ENCODE measurements at places on chromosomes 13 and 19.

DNA sequence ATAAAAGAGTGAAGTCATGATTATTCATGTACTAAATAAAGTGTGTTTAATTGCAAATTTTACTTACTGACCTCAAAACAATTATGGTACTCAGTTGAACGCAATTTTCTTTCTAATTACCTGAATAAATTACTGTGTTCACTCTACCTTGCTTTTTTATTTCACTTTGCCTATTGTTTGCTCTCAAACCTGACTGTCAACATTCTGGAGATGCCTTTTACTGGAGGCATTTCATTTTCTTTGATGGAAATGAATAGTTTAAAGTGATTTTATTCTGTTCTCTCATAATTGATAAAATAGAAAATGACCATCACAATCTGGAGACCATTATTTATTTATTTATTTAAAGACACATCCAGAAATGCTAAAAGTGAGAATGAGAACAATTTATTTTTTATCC, 811.5 kb upstream of the ATXN8OS start:
- no peak for DNase-seq

DNA sequence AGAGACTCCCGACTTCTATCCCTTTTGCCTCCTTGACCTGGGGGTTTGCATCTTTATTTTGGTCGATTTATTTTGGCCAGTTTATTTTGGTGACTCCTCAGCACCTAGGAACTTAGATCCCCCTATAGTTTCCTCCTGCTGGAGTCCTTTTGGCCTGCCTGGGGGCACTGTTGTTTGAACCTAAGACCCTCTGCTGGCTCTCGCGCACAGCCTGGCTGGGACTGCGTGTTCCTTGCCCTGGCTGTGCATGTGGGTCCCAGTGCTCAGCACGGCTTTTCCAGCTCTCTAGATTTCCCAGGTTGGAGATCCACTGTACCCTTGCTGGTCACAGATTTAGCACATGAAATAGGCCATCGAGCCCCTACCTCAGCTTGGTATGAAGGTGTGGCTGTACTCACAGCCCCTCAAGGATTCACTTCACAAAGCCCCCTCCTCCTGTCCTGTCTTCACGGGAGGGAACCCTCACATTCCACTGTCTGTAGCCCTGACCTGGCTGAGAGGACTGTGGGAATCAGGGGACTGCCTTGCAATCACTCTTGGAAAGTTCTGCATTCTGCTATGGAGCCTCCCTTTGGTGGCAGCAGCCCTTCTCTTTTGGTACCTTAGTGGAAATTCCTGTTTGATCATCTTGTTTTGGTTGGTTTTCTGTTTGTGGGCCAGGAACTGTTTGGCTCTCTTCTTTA, 8.3 kb downstream of the UBAC2 start:
- DNase-seq = no peak

GRCh38 chr13:91162180-91162579, 185.3 kb upstream of the MIR17HG start:
- no peak for DNase-seq

GRCh38 chr13:22126433-22127021, 455.7 kb downstream of the FGF9 start:
- no peak for DNase-seq

GRCh38 chr13:83824120-83824519, 58.2 kb downstream of the SLITRK1 start:
- no peak for DNase-seq

DNA sequence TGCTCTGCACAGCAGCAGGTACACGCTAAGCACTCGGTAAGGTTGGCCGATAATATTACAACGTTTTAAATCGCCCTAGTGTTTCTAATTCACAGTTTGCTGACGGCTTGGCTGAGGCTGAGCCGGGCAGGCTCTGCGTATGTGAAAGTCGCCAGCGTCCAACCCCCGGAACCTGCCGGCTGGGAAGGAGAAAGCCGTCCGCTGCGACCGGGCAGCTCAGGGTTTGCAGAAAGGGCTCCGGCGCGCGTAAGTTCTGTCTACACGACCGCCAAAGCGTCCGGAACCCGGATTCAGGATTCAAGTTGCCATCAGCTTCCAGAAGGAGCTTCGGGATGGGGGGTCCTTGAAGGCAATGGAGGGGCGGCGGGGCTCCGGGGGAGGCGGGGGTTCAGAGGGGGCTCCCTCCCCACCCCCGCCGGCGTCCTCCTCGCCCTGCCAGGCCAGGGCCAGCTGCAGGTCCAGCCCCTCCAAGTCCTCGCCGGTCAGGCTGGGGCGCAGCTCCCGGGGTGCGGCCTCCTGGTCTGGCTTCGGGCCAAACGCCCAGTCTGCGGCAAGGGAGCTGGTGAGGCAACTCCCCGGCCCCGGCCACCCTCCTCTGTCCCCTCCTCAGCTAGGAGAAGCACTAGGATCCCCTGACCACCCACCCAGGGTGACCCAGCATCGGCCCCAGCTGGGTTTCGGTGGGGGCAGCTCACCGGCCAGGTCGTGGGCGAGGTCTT, 575 bp downstream of the SMIM44 start:
- no peak for DNase-seq

DNA sequence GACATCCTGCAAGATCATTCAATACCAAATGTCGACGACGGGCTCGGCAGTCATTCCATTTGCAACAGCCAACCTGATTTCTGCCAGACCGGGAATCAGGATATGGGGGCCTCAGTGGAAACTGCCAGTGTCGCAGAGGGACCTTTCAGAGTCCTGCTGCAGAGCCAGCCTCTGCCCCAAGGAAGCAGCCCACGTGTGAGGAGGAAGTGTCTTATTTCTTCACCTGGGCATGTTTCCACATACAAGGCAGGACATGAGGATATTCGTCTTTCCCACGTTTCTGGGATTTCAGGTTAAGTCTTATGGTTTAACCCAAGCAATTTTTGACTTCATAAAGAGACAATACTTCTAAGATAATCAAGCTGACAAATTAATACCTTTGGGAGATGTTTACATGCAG, 69.9 kb downstream of the ABCC4 start:
- no peak for DNase-seq

DNA sequence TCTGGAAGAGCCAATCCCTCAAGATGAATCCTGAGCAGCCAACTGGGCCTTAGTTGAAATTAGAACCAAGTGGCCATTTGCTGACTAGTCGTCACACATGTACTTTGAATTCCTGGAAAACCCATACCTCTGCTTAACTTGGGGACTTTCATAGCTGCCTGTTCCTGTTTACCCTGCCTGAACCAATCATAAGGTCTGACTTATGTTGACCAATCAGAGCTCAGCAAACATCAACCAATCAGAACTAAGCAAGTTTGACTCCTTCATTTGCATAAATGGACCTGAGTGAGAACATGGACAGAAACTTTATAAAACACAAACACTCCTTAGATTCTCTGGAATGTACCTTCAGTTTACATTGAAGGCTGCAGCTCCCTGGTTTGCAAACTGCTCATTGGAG, 50.8 kb downstream of the LATS2 start:
- DNase-seq = no peak

- no peak for DNase-seq
These were observed 5.0 kb downstream of the ANO8 start for GRCh38 chr19:17329366-17330261.

DNA sequence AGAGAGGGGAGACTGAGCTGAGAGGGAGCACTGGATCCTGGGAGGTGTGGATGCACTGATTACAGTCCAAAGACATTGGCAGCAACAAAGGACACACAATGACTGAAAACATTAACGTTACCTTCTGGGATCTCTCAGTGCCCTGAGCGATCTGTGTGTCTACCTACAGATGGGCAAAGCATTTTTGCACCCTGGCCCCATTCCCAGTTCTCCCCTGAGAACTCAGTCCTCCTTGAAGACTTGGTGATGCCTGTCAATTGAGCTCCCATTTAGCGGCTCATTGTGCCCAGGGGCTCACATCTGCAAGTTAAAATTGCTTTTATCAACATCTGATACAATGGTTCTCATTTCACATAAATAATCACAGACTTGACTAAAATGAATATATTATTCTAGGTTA, 62.5 kb downstream of the CDADC1 start:
- no peak for DNase-seq

GRCh38 chr19:58553799-58554493, 959 bp downstream of the CHMP2A start:
- no peak for DNase-seq

- peak; percentile 72 for DNase-seq
These were observed 198.4 kb downstream of the COL4A1 start for GRCh38 chr13:110108348-110109139.

GRCh38 chr13:41568972-41569351, 111.6 kb downstream of the RGCC start:
- no peak for DNase-seq

- peak; percentile 43 for DNase-seq
These were observed 630 bp downstream of the NUCB1 start for GRCh38 chr19:48900477-48901406.

- DNase-seq = peak; percentile 100
These were observed 7.5 kb downstream of the RPS9 start for GRCh38 chr19:54207983-54208783.

DNA sequence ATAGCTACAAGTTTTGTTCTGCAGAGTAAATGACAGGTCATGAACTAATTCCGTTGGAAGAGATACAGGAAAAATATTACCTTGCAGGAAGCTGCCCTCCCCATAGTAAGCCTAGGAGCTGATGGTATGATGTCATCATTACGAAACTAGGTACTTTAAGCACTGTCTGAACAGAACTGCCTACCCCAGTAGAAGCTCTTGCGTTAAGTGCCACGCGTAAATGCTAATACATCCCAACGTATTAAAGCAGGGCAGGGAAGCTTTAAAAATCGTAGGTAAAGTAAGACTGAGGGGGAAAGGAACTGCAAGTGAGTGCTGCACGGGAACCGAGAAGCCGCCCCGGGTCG, 572 bp downstream of the UGGT2 start:
- peak; percentile 45 for DNase-seq

- DNase-seq = no peak
These were observed 8.8 kb downstream of the NLRP8 start for GRCh38 chr19:55956431-55956830.

- no peak for DNase-seq
These were observed 900 bp downstream of the PPP1R13L start for GRCh38 chr19:45403781-45404556.

DNA sequence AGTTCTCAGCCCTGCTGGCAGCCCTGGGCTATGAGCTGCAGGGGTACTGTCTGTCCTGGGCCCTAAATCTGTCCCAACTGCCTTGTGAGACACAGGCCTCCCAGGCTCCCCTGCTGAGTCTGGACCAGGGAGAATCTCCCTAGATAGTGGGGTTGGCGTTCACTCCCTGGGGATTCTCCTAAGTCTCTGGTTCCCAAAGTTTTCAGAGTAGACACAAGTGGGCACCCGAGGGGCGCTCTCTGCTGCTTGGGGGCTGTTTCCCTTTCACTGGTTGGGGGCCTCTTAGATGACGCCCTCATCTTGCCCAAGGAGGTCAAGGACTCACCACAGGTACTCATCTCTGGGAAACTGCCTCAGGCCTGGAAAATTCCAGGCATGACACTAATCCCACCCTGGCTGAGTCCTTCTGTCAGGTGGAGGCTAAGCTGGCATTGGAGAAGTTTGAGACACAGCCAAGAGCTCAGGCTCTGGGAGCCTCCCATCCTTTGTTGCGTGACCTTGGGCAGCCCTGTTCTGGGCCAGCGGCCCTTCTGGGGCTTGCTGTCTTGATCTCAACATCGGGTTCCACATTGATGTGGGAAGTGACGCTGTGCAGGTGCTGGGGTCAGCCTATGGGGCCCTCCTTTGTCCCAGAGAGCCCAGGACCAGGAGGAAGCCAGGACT, 3.9 kb downstream of the RPL18A start:
- DNase-seq = no peak

- DNase-seq = peak; percentile 57
These were observed 1.8 kb downstream of the ETHE1 start for GRCh38 chr19:43524922-43525835.

DNA sequence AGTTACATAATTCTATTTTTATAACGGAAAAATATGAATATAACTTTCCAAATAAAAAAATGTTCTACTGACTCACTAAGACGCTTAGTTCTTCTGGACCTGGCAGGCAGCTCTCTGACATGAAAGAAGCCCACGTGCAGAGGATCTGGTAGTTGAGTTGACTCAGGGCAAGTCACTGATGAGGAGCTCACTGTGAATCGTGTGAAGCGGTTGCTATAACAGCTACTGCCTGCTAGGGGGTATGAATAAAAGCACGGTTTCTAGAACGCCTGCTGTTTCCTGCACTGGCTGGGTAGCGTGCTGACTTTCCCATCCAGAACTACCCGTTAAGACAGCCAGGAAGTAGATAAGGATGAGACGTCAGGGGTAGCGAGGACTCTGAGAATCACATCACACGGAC, 54.7 kb upstream of the WASF3 start:
- no peak for DNase-seq

- no peak for DNase-seq
These were observed 85.4 kb upstream of the KLF12 start for GRCh38 chr13:74219566-74219965.

- no peak for DNase-seq
These were observed 31.9 kb downstream of the RFXAP start for GRCh38 chr13:36850790-36851438.

DNA sequence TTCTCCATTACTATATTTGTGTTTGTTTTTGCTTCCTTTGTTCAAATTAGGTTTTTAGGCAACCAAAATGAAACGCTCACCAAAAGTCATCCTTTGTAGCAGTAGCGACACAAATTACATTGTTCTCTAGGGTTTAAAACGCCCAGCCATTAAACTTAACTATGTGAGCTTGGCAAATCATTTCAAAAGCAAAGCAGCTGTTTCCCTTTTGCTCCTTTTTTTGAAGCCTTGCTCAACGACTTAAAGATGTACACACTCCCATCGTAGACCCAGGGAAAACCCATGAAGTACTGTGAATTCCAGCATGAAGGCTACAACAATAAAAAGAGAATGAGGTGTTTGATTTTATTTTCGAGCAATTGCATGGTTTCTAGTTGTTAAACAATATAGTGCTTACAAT, 106.7 kb downstream of the RAP2A start:
- no peak for DNase-seq

DNA sequence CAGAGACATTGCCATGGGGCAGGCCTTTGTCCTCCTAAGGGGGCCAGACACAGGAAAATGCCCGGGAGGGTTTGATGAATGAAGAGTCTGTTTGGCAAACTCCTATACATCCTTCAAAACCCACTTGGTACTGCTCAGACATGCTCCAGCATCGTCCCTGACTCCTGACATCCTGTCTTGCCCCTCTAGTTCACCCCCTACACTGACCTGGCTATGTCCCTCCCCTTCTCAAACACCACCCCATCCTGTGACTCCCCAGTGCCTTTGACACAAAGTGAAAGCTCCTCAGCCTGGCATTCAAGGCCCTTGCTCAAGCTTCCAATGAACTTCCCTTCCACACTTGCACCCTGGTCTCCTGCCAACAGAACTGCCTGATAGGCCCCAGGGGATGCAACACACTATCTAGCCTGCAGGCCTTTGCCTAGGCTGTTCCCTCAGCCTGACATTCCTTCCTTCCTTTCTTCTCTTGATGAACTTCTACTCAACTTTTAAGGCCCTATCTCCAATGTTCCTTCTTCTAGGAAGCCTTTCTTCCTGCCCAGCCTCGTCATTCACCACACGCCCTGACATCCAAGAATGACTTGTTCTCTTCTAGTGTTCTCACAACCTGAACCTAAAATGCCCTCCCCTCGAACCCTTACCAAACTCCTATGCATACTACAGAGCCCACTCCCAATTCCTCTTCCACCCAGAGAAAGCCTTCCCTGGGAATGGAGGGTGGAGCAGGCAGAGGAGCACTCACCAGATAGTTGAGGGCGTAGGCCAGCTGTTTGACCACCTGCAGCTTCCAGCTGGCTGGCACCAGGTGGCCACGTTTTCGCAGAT, 12.4 kb downstream of the JAK3 start:
- peak; percentile 8 for DNase-seq
